ENCODE measurements at places on chromosomes 6 and 20. TPM values are rescaled to one million over a fixed set of nuclear protein-coding genes. Genes with fewer than 3 reads are reported as not detected.

DNA sequence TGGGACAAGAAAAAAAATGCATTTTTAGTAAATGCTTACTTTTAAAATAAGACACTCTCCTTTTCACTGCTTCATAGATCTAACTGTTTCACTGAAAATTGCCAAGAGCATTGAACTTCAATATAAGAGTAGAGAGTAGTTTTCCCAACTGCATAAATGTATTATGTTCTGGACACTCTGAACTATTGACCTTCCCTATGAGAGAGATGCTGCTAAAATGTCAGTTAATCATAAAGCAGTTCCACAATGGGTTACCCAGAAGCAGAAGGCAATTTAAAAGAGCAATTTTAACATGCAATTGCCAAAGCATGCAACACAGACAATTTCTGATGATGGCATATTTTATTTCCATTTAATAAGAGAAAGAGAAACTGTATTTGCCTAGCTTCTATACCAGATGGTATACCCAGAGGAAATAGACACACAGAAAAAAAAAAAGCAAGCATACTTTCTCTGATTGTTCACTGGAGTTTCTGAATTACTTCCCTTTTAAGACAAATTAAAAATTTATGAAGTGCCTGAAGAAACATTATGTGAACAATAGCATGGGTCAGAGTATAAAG lies 279.1 kb upstream of the THEMIS start:
- peak; percentile 10 for ATAC-seq

The PMEPA1 gene
- total RNA-seq: 5.9 TPM

GRCh38 chr20:10532361-10532760 lies 97.3 kb downstream of the SLX4IP start:
- no peak for ATAC-seq

DNA sequence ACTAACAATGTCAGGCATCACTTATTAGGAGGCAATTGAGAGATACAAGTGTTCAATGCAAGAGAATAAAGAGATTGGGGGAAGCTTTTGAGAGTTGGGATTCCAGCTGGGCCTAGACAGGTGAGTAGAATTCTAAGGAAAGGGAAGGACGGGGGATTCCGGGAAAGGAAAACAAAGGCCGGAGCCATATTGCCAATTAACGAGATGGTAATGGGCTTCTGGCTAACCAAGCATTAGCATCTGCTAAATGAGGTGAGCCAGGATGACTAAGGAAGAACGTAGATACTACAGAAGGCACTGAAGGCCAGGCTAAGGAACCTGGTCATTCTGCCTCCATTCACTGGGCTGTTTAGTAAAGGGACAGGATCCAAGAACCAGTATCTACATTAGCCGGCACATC lies 10.5 kb downstream of the FYN start:
- ATAC-seq: no peak

DNA sequence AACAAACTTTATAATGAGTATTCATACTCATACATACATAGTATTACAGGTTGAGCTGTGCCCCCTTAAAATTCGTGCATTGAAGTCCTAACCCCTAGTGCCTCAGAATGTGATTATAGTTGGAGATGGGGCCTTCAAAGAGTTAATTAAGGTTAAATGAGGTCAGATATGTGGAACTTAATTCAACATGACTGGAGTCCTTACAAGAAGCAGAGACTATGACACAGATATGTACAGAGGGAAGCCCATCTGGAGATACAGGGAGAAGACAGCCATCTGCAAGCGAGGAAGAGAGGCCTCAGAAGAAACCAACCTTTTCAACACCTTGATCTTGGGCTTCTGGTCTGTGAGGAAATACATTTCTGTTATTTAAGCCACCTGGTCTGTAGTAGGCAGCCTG lies 536.1 kb upstream of the AGPAT4 start:
- no peak for ATAC-seq

GRCh38 chr6:138502546-138502945 lies 3.3 kb upstream of the NHSL1 start:
- ATAC-seq: no peak

- ATAC-seq: no peak
These were observed 666.6 kb upstream of the CITED2 start for GRCh38 chr6:140041056-140041455.

Measured in motor neuron (in vitro differentiated cells).